Omental fat pad (tissue), 4 donors: ENCODE measurements at places on chromosomes 7 and 10. TPM values are rescaled to one million over a fixed set of nuclear protein-coding genes. Genes with fewer than 3 reads are reported as not detected.

DNA sequence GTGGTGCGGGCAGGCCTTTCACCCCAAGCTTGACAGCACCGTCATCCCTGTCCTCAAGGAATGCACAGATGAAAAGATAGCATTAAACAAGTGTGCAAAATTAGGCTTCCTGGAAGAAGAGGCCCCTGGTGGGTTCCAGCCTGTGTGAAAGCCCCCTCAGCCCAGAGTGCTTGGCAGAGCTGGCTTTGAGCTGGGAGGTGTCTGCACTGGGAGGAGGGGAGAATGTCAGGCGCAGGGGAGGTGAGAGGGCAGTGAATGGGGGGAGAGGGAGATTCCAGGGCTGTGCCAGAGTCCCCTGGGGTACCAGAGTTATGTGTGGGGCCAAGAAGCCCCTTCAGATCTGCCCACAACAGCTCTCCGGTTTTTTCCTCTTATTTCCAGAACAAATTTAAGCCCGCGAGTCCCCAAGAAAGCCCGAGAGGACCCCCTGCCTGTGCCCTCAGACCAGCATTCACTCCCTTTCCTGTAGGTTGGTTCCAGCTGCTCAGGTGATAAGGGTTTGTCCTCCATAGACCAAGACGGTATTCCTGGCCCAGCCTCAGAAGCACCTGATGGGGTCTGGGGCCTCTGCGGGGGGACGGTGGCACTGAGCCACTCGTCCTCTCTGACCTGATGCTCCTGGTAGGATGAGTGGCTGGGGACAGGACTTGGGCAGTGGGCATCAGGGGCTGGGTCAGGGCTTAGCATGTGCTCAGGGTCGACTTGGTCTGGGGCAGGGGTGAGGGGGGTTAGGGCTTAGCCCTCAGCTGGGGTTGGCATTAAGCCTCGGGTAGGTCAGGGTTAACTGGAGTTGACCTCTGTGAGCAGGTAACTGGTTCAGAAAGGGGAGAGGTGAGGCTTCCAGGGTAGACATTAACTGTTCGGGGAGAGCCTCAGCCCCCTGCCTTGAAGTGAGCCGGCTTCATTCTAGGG lies 43.4 kb downstream of the ADCYAP1R1 start:
- no peak for DNase-seq

GRCh38 chr7:25882151-25882773 lies 269.7 kb upstream of the NFE2L3 start:
- DNase-seq = no peak

DNA sequence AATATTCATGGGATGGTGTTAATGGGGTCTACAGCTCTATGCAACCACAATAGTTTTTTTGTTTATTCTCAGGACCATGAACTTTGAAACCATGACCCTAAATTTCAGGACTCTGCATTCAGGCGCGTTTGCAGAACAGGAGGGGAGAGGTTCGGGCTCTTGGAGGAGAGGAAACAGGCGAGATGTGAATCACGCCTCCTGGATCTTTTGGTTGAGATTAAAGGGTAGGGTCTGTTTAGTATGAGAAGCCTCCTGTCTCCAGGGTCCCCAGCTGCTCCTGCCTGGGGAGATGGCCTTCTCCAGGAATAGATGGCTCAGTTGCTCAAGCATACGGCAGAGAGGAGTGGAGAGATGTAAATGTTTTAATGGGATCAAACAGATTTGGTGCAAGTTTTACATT lies 18.2 kb downstream of the TLL2 start:
- no peak for DNase-seq

- DNase-seq = no peak
Observed at GRCh38 chr7:68984306-68984705, 614.0 kb upstream of the AUTS2 start.

GRCh38 chr10:43250615-43251418 lies 16.0 kb downstream of the RASGEF1A start:
- DNase-seq = no peak

DNA sequence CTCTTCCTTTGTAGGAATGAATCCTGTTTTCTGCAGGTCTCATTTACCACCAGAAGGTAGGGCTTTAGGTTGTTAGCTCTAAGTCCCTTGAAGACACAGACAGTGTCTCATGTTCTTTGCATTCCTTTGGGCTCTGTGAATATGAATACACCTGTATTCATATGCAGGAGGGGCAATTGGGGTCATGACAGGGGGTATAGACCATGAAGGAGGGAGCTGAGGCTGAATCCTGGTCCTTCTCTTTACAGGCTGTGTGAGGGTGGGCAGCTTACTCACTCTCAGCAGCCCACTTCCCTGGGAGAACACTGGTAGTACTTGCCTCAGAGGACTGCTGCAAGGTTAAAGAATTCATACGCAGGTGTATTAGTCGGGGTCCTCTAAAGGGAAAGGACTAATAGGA lies 267.2 kb upstream of the MGMT start:
- DNase-seq = no peak

GRCh38 chr10:24825551-24825950 lies 101.9 kb upstream of the ARHGAP21 start:
- no peak for DNase-seq

DNA sequence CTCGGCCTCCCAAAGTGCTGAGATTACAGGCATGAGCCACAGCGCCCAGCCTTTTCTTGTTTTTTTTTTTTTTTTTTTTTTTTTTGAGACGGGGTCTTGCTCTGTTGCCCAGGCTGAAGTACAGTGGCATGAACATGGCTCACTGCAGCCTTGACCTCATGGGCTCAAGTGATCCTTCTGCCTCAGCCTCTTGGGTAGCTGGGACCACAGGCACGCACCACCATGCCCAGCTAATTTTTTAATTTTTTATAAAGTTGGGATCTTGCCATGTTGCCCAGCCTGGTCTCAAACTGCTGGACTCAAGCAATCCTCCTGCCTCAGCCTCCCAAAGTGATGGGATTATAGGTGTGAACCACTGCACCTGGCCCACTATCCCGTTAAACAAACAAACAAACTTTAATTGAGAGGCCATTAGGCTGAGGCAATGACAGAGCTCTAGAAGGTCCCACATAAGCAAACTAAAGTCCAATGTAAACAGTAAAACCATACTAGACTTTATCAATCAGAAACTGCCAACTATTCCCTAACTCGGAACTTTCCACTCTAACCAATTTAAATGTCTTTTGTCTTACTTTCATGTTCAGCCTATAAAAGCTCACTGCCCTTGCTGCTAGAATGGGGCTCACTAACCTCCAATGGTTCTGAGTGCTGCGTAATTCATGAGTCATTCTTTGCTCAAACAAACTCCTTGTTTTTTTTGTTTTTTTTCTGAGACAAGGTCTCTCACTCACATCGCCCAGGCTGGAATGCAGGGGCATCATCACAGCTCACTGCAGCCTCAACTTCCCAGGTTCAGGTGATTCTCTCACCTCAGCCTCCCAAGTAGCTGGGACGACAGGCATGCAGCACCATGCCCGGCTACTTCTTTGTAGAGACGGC lies 1.9 kb downstream of the DHX32 start:
- no peak for DNase-seq

DNA sequence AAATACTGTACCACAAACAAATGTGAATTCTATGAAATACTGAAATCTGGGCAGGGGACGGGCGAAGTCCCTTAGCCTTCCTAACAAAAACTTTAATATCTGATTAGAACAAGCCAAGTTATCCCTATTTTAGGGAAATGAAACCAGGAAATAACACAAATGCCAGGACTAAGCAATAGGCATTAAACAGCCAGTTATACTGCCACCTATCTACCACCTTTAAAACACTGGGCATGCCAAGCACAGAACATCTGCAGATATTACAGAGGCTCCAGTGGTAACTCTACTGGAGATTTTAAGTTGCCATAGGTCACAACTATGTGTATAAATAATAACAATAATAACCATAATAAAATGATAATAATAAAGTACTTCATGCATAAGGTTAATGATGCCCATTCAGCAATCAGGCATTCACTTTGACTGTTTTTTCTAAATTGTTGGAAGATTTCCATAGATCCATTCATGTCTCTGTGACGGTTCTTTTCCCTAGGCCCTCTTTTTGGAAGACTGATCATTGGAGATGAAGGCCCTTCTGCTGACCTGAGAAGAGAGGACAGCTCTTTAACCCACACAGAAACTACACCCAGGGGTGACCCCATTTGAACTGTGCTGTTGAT lies 195.7 kb downstream of the CACNA2D1 start:
- DNase-seq = no peak

GRCh38 chr10:91006001-91006751 lies 85.3 kb upstream of the ANKRD1 start:
- DNase-seq = peak; percentile 43

DNA sequence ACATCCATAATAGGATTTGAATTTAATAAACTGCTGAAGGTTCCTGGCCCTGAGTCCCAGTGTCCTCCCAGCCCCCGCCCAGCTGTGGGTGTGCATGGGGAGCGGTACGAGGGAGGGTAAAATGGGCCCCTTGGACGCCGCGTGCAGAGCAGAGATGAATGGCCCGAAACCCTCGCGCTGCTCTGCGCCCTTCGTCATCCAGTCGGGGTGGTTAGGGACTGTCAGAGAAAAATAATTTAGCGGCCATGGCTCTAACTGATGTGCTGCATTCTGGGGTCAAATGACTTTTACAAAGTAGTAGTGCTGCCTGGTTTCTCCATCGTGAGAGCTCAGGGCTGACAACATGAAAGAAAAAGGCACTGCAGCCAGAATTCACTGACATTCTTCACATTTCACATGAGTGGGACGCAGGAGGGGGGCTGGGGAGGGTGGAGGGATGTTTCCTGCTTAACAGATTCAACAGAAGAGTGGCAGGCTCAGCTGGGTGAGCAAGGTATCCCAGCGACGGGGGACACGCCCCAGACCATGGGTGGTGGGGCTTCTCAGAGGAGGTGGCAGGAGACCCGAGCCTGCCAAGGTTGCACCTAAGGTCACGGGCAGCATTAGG lies 304.5 kb downstream of the WDR37 start:
- no peak for DNase-seq

DNA sequence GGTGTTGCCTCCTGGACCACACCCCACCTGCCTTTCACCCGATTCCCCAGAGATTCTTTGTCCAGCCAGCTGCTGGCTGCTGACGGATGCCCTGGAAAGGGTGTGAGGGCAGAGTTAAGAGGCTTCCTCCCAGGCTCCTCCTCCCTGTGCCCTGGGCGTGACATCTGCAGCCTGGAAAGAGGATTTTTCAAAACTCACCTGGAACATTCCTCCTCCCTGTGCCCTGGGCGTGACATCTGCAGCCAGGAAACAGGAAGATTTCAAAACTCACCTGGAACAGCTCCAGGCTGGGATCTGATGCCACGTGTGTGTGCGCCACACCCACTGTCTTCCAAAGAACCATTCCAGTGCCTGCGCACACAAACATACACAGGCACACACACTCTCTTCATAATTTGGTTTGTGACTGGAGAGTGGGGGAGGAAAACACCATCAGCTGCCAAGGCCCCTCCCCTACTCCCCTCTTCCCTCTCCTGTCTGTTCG lies 5.2 kb downstream of the MARVELD1 start:
- no peak for DNase-seq

GRCh38 chr7:18901982-18902421 lies 215.4 kb downstream of the TWIST1 start:
- DNase-seq = no peak

PTF1A gene
- not detected for total RNA-seq

TRIM73 gene
- total RNA-seq = 1.6 TPM

LDB3 gene
- 0.56 TPM for total RNA-seq

CDC14C gene
- not detected for total RNA-seq

BAIAP2L1 gene
- 2.5 TPM for total RNA-seq

LRRC18 gene
- not detected for total RNA-seq

VSTM4 gene
- 26.2 TPM for total RNA-seq

HHEX gene
- 1.7 TPM for total RNA-seq

CREB5 gene
- total RNA-seq = 54.7 TPM

EBLN1 gene
- not detected for total RNA-seq
